ENCODE measurements at places on chromosomes 5 and 9.

DNA sequence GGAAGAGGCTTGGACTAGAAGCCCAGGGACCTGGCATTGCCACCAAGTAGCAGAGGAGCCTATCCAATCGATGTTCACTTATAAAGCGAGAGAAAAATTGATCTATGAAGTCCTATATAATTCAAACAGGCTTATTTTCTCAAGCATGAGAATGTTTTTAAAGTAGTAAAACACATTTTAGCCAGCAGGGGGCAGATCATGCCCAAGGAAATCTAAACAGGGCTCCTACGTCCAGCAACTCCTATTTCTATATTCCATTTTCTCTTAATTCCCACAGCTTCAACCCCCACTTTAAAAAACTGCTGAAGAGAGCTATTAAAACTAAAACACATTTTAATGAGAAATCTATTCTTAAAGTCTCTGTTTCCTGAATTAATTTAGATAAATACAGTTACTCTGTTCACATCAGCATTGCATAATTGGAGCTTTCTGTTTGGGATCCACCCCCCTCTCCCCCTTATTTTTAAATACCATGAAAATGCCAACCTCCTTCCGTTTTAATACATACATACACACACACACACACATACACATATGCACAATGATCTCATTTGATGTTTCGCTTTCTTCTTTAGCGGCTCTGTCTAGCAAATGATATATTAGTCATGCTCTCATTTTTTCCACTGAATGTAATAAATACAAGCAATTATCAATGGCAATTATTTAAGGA lies 144.9 kb downstream of the MYO10 start:
- no peak for DNase-seq

DNA sequence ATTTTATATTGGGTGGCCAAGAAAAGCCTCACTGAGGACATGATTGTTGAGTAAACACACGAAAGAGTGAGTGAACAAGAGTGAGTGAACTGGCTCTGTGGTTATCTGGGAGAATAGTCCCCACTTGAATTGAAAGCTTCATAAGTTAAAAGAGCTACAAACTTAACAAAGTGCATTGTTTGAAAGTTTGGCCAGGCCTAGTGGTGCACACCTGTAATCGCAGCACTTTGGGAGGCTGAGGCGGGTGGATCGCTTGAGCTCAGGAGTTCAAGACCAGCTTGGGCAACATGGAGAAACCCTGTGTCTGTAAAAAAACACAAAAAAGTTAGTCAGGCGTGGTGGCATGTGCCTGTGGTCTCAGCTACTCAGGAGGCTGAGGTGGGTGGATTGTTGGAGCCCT lies 26.9 kb downstream of the SMC2 start:
- no peak for DNase-seq

DNA sequence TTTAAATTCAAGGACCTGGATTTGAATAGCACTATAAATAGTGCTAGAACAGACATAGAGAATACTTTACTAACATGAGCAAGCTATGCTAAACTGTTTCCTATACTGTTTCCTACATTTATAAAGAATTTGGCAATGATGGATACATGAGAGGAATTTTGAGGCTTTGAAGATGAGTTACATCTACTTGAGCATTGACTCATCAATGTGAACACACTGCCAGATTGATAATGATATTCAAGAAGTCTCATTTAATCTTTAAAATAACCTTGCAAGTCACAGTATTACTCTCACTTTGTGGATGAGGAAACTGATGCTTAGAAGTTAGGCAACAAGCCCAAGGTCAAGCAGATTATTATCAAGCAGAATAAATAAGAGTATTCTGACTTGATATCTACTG lies 281.9 kb downstream of the DNAH5 start:
- no peak for DNase-seq

DNA sequence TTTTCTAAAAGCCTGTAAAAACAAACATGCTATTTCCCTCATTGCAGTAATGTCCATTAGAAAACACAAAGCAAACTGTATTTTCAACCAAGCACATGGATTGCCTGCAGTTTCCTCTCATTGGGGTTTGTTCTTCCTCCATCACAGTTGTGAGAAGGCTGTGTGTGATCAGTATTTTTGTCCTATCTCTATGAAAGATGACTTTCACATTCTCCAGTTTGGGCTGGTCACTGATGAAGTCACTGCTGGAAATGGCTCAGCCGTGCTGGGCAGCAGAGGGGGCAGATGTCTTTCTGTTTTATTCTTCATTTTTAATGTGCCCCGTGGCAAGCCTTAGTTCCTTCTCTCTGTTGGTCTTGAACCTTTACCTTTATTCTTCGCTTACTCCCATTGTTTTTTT lies 288.9 kb upstream of the MPDZ start:
- no peak for DNase-seq

- DNase-seq, result no peak
Measured at GRCh38 chr9:134585746-134586706, 55.6 kb upstream of the COL5A1 start.

- DNase-seq, result peak; percentile 24
Measured at GRCh38 chr9:104927912-104928740, at the start of gene ABCA1. Gene ABCA1 (minus strand): TSS chr9:104928155. CDS start chr9:104903679, 24,476 bp downstream.

DNA sequence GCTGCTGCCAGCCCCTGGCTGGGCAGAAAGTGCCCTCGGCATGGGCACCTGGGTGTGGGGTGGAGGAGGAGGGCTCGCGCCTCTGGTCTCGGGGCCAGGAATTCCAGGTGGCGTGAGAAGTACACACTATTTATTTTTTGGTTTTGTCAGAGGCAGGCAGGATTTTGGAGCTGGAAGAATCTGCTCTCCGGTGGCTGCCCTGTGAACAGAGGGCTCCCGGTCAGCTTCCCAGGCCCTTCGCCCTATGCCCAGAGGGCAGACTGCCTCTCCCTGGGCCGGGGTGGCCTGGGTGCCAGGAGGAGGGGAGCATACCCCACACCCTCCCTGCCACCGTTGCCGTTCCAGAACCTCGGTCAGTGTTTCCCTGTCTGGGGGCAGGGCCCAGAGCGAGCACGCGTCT lies 8.3 kb downstream of the DOLPP1 start:
- DNase-seq, result no peak

GRCh38 chr5:96636594-96636993 lies 25.6 kb upstream of the CAST start:
- no peak for DNase-seq

DNA sequence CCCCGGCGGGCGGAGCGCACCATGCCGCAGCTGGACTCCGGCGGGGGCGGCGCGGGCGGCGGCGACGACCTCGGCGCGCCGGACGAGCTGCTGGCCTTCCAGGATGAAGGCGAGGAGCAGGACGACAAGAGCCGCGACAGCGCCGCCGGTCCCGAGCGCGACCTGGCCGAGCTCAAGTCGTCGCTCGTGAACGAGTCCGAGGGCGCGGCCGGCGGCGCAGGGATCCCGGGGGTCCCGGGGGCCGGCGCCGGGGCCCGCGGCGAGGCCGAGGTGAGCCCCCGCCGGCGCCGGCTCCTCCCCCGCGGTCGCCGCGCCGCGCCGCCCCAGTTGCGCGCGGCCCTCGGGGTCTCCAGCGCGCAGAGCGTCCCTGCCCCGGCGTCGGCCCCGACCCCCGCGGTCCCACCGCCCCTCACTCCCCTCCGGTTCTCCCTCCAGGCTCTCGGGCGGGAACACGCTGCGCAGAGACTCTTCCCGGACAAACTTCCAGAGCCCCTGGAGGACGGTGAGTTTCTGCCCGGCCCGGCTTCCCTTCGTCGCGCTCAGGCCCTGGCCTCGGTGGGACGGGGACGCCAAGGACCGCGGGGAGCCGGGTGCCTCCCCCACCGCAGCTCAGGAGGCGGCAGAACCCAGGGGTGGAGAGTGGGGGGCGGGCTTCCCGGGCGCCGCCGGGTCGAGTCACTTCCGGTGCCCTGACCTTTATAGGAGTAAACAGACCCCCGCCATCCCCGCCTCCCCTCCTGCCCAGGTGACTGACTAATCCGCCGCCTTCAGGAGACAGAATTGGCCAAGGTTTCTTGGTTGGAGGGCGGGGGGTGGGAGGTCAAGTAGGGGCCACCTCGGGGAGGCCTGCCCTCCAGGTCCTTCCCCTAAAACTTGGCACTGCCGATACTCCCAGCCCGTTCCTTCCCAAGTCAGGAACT lies 665 bp downstream of the TCF7 start:
- DNase-seq, result peak; percentile 32

GRCh38 chr5:29157975-29158374 lies 2035.5 kb upstream of the CDH6 start:
- no peak for DNase-seq

DNA sequence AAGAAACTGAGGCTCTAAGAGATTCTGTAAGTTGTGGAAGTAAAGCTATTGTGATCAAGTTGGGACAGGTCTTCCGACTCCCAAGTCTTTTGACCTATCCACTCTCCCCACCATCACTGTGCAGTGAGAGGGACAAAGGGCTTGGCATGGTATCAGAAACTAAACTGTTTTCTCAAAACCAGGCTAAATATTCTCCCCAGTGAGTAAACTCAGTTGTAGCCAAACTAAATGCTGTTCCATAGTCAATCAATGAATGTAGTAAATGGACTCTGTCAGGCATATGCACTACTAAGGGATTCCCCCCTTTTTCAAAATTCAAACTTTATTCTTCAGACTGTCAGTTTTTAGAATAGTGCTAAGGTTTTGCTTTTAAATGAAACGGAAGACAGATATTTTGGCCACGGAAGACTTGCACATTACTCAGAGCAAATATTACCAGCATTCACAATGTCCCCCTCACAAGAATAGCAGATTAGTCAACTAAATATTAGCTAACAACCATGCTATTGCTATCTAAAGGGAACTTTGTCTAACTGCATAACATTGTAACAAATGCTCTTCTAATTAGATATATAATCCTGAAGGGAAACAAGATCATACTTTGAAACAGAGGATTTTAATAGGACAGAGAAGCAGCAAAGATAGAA lies 7.1 kb downstream of the PRKAA1 start:
- no peak for DNase-seq

GRCh38 chr5:133357758-133358157 lies 254.6 kb downstream of the FSTL4 start:
- DNase-seq, result no peak
